ENCODE measurements at places on chromosomes 11 and 22.

DNA sequence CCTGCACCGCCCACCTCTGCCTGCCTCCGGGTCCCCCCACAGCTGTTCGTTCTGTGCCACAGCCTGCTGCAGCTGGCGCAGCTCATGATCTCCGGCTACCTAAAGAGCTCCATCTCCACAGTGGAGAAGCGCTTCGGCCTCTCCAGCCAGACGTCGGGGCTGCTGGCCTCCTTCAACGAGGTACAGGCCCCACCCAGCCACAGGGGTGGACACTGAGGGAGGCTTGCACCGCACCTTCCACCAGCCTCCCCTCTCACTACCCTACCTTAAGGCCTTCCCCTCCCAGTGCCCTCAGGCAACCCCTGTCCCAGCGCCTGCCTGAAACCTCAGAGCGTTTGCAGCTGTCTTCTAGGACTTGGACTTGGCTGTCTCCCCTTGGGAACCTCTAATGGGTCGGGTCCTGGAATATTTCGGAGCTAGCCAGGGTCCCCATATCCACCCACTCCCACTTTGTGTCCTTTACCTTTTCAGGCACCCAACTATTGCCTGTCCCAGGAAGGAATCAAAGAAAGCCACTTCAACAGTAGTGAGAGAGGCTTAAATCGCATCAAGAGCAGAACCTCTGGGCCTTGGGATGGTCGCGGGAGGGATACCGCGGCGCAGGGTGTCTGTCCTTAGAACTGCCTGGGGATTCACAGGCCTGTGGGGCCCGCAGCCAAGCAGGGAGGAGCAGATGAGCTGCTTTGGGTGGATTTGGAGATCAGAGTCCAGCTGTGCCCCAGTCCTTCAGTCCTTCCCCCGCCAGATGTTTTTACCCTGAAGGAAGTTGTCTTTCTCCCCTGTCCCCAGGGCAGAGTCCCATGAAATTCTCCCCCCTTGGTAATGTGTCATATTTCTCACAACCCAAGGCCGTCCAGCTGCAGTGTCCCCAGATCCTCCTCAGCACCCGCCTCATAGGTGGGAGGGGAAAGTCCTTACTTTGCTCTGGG lies 13.3 kb downstream of the SLCO2B1 start:
- peaks cover 6% of the 10 kb centered on the region for H3K27me3 ChIP-seq
- H3K4me1 ChIP-seq = peaks cover 10% of the 10 kb centered on the region
- DNase-seq = no peak
- H3K4me3 ChIP-seq = no peak overlapping the region

DNA sequence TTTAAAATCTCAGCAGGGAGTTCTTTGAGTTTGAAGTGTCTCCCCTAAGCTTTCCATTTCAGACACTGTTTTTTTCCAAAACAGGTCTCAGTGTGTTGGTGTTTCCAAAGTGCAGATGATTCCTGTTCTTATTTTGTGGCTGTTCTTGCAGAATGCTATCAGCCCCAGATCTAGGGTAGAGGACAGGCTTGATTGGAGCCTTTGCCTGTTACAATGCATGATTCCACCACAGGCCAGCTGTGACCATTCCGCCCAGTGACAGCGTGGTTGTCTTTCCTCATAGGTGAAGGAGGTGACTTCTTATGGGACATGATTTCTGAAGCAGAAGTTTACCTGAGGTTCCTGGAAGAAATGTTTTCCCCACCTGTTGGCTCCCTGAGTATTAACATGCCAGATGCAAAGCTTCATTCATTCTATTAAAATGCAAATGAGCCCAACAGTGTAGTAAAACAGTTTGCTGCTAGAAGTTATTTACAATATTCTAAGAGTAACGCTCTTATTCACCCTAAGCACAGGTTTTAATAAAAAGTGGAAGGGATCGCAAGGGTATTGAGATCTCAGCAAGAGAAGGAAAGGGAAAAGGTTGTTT lies 36.9 kb upstream of the BIRC3 start:
- DNase-seq = no peak
- H3K27me3 ChIP-seq = peaks cover 3% of the 10 kb centered on the region
- no peak overlapping the region for H3K4me3 ChIP-seq
- peaks cover 3% of the 10 kb centered on the region for H3K36me3 ChIP-seq
- peaks cover 12% of the 10 kb centered on the region for H3K4me1 ChIP-seq

DNA sequence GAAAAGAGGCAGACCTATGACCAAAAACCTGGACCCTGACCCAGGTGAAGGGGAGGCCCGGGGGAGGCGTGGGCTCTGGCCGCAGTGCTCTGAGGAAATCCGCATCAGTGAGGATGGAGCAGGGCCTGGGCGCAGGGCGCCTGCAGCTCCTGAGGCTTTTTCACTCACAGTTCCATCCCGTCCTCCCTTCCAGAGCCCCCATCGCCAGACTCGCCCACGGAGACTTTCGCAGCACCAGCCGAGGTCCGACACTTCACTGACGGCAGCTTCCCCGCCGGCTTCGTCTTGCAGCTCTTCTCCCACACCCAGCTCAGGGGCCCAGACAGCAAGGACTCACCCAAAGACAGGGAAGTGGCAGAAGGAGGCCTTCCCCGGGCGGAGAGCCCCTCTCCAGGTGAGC lies 5.4 kb downstream of the SPINDOC start:
- no peak overlapping the region for H3K4me3 ChIP-seq
- no peak for DNase-seq
- no peak overlapping the region for H3K27ac ChIP-seq
- peaks cover 40% of the 10 kb centered on the region for H3K36me3 ChIP-seq

GRCh38 chr11:130122141-130122575 lies 37.4 kb upstream of the ST14 start:
- DNase-seq = no peak
- H3K27me3 ChIP-seq = peaks cover 24% of the 10 kb centered on the region
- peaks cover 22% of the 10 kb centered on the region for H3K36me3 ChIP-seq
- no peak overlapping the region for H3K27ac ChIP-seq

- no peaks in the 10 kb centered on the region for H3K27me3 ChIP-seq
- H3K4me3 ChIP-seq = no peak overlapping the region
- no peak overlapping the region for H3K27ac ChIP-seq
These were observed 227.6 kb downstream of the ST3GAL4 start for GRCh38 chr11:126583101-126583500.

DNA sequence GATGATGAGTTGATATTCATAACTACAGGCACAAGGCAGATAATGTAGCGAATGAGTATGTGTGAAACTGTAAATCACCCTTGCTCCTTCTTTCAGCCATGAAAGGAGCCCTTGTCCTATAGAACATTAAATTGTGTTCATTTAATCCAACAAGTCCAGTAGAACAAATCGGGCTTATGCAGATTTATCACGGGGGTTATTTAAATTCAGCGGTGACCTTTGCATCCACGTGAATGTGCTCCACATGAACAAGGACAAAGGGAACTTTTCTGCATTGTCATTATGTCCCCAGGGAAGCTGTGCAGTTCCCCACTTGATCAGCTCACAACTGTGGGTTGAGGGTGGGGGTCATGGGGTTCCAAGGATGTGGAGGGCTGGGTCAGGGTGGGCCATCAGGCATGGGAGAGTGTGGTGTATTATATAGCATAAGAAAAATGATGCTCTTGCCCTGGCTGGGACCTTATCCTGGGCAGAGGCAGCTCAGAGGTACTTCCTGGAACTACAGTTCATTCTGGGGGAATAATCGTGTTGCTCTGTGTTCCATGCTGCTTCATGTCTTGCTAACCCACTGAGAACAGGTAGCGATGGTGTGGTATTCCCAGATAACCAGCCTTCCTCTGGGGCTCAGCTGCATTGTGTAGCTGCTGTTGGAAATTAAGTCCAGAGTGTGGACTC lies 306.6 kb downstream of the FAT3 start:
- no peak overlapping the region for H3K27ac ChIP-seq
- H3K4me3 ChIP-seq = no peak overlapping the region
- H3K4me1 ChIP-seq = no peaks in the 10 kb centered on the region
- DNase-seq = no peak

DNA sequence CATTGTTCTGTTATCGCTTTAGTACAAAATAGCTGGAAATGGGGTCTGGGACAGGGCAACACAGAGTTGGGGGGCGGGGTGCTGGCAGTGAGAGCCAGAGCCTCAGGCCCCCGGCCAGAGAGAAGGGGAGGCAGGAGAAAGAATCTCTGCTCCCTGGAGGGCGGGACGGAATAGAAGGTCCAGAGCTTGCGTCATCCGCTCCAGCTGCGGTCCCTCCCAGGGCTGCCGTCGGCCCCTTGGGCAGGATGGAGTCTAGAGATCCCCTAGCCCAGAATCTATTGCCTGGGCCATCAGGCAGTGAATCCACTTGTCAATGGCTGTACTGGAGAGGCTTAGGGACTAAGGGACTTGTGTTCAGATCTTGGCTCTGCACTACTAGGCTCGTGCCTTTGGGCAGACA lies 5.0 kb downstream of the TP53I11 start:
- no peak overlapping the region for H3K27ac ChIP-seq
- DNase-seq = no peak
- H3K4me1 ChIP-seq = peaks cover 21% of the 10 kb centered on the region

DNA sequence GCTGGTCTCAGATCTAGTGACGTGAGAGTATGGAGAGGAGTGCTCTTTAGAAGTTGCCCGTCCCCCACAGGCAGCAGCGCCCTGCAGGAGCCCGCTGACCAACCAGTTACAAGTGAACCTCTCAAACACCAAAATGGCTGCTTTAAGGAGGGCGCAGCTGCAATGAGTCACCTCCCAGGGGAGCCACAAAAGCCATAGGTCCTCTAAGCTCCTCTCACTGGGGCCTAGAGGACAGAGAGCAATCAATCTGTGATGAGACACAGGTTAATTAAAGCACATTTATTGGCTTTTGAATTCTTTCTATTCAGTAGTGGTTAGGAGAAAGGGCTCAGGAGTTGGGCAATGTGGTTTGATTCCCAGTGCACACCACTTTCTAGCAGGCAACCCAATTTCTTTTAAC lies 15.5 kb upstream of the RAPSN start:
- H3K36me3 ChIP-seq = peaks cover 26% of the 10 kb centered on the region
- no peaks in the 10 kb centered on the region for H3K27me3 ChIP-seq
- no peak overlapping the region for H3K27ac ChIP-seq

DNA sequence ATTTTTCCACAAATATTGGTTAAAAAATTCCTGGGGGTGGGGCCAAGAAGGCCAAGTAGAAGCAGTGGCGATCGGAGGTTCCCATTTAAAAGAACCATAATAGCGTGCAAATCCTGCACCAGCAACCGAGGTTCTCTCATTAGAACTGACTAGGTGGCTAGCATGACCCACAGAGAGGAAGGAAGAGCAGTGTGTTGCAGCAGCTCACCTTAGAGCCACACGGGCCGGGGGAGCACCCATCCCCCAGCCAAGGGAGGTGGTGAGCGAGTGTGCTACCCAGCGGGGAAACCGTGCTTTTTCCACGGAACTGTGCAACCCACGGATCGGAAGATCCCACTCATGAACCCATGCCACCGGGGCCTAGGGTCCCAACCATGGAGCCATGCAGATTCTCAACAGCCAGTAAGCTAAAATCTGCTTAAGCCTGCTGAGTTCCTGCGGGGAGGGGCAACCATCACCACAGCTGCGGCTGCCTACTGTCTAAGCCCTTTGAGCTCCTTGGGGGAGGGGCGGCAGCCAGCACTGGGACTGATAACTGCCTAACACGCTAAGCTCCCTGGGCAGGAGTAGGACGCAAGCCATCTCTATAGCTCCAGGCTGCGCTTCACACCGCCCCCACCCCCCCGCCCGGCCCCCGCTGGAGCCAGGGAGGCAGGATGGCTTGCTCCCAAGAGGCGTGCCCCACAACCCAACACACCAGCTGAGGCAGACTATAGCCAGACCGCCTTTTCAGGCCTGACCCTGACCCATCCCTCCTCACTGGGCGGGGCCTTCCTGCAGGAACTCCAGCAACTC lies 21.0 kb upstream of the HTATIP2 start:
- H3K27me3 ChIP-seq = peaks cover 58% of the 10 kb centered on the region
- no peaks in the 10 kb centered on the region for H3K36me3 ChIP-seq
- no peak overlapping the region for H3K27ac ChIP-seq
- H3K4me3 ChIP-seq = no peak overlapping the region
- no peaks in the 10 kb centered on the region for H3K4me1 ChIP-seq

All from activated T-helper 1 cell treated with anti-CD3 and anti-CD28 coated beads, Interleukin-12 subunit alpha, Interleukin-12 subunit beta, Interleukin-2, Interleukin-4 antibody, amounts not matched to agents 30 ng/mL and 10 ng/mL and 1 ng/mL, durations not matched to agents 14 hours and 24 hours and 36 hours (primary cell).